Suppressor macrophage treated with lipopolysaccharide for 1 hour (primary cell): ENCODE measurements at places on chromosomes 2 and 18.

DNA sequence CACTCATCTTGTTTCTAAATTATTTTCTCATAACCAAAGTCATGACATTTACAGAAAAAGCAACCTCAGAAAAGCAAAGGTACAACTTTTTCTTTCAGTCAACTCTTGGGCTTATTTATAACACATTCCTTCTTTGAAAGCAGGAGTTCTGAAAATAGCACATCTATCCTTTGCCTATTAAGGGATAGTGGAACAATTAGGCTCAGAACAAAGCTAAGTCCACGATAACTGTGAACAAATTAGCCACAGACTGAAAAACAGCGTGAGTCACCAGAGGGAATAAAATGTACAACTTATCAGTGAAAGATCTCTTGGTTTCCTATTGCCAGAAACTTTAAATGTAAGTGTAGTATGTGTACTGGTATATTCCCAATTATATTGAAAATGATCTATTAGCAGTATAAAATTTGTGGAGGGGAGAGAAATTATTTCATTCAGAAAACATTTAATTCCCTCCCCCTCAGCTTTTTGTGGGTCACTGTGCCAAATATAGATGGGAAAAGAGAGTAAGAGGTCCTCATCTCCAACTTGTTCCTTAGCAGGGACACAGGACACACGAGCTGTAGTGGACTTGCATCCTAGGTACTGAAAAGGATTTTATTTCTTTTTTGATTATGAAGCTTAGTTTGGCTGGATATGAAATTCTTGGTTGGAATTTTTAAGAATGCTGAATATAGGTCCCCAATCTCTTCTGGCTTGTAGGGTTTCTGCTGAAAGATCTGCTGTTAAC, 15.4 kb upstream of the MATN3 start:
- no peak for DNase-seq

DNA sequence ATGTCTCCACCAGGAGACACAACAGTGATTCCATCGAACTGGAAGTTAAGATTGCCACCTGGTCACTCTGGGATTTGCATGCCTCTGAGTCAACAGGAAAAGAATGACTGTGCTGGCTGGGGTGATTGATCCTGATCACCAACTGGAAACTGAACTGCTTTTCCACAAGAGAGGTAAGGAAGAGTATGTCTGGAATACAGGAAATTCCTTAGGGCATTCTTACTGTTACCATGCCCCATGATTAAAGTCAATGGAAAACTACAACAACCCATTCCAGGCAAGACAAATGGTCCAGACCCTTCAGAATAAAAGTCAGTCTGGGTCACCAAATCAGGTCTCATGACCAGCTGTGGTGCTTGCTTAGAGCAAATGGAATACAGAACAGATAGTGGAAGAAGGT, 12.0 kb upstream of the DDX1 start:
- no peak for DNase-seq

DNA sequence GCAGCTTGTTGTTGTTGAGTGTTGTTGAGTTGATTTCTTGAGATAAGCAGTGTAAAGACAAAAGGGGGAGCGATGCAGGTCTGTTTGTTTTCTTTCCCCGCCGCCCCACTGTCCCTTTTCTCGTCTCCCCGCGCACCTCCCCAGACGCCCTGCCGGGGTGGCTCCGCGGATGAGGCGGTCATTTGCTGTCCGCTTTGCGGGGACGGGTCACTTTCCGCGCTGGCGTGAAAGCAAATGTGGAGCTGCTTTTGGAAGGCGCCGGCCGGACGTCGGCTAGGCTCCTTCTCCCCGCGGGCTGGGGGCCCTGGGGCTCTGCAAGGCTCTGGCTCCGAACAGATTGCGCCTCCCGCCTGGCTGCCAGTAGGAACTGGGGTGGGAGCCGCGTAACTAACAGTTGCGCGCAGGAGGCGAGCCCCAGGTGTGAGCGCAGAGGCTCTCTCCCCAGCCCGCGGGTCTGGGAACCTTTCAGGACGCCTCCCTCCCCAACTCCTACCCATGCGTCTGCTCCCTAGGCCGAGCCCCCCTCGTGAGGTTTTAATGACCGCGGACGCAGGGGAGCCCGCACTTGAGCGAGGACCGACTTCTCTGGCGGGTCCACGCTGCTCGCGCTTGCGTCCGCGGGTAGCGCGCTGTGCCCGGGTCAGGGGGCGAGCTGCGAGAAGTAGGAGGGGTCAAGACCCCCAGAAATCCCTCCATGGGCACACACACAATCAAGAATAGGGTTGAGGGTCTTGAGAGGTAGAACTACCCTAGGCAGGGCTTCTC, 146.6 kb downstream of the MEIS1 start:
- peak; percentile 23 for DNase-seq

GRCh38 chr2:9251154-9252001, 44.8 kb downstream of the ASAP2 start:
- peak; percentile 33 for DNase-seq

DNA sequence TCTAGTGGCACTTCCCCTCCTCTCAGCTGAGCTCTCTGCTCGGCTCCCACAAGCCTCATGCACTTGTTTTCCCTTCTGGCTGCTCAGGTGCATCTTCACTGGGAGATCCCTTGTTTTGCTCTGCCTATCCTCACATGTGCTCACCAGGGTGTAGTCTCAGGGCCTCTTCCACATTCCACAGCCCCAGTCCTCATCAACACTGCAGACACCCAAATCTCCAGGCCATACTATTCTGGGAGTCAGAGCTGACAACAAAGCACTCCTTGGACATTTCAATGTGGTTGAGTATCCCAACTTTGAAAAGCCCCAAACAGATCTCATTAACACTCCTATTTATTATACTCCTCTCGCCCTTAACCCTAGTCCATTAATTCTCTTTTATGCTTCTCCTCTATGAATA, 71.3 kb downstream of the CCDC93 start:
- DNase-seq = no peak

DNA sequence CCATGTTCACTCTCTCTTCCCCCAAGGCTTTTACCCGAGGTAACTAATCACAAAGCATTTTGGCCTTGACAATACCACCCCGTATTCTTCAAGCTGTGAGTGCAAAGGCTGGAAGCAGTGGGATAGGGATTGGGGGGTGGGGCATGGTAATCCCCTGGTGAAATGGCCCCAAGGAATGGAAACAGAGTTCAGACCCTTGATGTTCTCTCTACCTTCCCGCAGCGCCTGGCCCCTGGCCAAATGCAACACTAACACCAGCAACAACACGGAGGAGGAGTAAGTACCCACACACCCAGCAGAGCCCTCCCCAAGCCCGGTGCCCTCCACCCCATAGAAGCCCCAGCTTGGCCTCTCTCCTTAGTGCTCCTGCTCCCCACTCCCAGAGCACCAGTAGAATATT, 36.9 kb downstream of the CNGA3 start:
- no peak for DNase-seq

- DNase-seq = no peak
These were observed 71.3 kb downstream of the MYL12B start for GRCh38 chr18:3333056-3333720.

DNA sequence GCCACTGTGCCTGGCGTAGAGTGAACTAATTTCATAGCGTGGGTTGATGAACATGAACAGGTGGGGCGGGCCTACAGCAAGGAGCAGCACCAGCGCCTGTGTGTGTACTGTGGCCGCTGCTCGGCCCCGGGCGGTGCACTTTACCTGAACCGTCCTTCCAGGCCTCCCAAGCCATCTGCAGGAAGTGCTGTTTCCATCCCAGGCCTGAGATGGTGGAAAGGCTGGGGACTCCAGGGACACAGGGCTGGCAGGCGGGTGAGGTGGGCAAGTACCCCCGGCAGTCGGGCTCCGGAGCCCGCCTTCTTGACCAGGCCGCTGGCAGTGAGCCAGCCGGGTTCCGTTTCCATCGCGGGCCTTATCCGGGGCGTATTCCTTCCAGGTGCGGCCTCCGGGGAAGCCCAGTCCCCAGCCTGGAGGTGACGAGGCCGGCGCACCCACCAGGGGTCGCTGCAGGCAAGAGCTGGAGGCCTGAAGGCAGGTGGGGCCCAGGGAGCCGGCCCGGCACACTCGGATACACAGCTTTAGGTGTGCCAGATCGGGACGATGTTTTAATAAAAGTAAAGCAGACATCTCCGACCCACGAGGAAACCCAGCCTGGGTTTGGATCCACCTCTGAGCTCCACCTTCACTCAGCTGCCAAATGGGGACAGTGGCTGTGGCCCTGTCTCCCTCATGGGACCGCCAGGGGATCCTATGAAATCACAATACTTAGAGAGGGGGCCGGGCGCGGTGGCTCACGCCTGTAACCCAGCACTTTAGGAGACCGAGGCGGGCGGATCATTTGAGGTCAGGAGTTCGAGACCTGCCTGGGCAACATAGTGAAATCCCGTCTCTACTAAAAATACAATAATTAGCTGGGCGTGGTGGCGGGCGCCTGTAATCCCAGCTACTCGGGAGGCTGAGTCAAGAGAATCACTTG, 22.7 kb upstream of the PDIA6 start:
- DNase-seq = peak; percentile 56

DNA sequence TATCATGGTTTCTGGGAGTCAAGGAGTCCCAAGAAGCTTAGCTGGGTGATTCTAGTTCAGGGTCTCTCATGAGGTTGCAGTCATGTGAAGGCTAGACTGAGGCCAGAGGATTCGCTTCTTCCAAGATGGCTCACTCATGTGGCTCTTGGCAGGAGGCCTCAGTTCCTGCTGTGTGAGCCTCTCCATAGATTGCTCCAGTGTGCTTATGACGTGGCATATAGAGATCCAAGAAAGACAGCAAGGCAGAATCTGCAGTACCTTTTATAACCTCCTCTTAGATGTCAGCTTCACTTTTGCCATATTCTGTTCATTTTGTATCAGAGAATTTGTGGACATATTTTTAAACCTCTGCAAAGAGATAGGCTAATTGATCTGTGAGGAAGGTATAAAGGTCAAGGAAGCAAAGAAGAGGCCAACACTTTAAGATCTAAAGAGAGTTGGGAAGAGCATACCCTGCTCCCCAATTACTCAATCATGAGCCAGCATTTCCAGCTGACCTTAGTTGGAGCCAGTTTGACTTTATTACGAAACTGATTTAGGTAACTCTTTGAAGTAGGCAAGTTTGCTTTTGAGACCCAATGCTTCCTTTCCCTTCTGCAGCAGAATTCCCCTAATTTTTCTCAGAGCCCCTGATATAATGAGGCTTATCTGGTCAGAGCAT, 134.7 kb downstream of the EML6 start:
- DNase-seq = peak; percentile 6

DNA sequence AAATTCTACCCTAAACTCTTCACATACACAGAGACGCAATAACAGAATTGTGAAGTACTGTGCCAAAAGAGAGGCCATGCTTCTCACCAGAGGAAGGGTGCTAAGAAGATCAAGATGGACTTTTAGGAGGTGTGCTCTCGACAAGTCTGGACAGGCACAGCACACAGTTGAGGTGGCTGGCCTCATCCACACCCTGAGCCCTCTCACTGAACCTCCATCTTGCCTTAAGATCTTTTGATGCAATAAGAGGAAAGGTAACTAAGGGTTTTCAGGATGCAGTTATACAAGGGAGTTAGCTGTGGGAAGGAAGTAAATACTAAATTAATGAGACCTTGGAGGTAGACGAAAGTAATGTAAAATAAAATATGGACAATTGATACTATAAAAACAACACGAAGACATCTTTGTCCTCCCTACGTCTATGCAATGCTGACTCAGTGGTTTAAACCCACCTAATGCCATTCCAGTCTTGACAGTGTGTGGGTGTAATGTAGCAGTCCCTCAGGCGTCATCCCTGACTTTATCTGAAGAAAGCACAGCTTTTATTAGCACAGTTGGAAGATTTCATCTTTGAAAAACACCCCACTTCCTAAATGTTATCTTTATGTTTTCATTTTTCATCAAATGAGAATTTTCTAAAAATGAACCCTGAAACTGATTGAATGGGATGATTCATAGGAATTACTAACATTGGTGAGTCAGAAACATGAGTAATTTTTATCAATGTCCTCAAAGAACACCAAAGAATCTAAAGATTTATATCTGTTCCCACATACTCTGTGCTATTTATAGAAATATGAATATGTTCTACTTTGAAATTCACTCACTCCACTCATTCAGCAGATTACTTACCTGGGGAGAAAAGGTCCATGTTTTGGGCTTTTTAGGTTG, 34.0 kb upstream of the MALL start:
- DNase-seq = peak; percentile 62

DNA sequence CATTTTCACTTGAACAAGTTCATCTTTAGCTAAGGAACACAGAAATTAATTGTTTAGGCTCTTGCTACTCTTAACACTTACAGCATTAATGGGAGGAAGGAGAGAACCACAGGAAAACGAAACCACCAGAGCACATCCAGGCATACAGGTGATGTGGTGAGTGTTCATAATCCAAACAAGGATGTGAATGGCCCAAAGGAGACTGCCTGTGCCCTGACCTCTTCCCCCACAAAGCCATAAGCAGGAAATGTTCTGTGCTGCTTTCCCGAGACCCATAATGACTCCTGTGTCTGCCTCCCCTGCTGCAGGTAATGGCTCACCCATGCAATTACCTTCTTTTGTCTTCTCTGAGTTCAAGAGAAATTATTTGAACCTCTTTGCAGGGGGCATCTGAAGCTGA, 295.9 kb upstream of the LINC00305 start:
- DNase-seq = no peak

GRCh38 chr2:138441916-138442315, 59.7 kb upstream of the SPOPL start:
- DNase-seq = no peak

DNA sequence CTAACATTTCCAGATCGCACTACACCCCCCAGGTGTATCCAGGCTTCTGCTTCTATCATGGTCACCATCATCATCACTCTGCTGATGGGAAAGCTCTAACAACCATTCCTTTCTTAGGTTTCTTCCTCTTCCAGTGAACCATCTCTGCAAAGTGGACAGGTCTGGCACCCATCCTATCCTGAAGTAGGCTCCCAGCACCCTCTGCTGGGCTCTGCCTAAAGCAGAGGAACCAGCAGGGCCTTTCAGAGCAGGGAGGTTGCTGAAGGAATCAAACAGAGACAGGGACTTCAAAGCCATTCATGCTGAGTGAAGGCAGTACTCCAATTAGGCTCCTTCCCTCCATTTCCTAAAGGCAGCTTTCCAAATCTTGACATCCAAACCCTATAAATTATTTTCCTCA, 27.2 kb upstream of the SATB2 start:
- no peak for DNase-seq

GRCh38 chr18:40464032-40464431, 1491.0 kb upstream of the PIK3C3 start:
- DNase-seq = no peak

DNA sequence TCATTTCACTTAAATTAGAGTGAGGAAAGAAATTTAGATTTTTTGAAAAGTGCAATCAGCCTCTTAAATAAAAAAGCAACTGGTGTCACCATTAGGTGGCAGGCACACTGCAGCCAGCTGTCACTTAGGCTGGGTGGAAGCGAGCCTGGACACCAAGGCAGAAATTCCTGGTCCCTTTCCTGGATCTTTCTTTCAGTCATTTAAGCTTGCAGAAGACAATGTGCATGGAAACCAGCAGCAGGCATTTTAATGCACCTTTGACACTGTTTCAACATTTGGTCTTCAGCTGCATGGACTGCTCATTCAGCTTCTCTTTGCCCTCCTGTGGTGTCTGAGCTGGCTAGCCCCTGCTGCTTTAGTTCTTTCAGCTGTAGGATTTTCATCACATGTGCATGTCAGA, 61.0 kb downstream of the AQP4 start:
- peak; percentile 15 for DNase-seq

GRCh38 chr2:203341741-203342310, 13.6 kb downstream of the ABI2 start:
- no peak for DNase-seq

- no peak for DNase-seq
These were observed 24.3 kb downstream of the RHOB start for GRCh38 chr2:20471148-20471547.
